Activated CD8-positive, alpha-beta memory T cell treated with anti-CD3 and anti-CD28 coated beads, Interleukin-2, amount 10 ng/mL, durations not matched to agents 7 days and 5 days (primary cell): ENCODE measurements at places on chromosomes 7 and 10. TPM values are rescaled to one million over a fixed set of nuclear protein-coding genes. Genes with fewer than 3 reads are reported as not detected.
A peak's percentile ranks its signal among the peaks of the same experiment; 100 is the strongest.

- DNase-seq = no peak
- no peaks in the 10 kb centered on the region for H3K36me3 ChIP-seq
- H3K27me3 ChIP-seq = no peaks in the 10 kb centered on the region
- no peaks in the 10 kb centered on the region for H3K4me1 ChIP-seq
- H3K4me3 ChIP-seq = no peak overlapping the region
These were observed 135.4 kb upstream of the POT1 start for GRCh38 chr7:125065001-125065400.

- H3K27ac ChIP-seq = no peak overlapping the region
- DNase-seq = no peak
- H3K36me3 ChIP-seq = peaks cover under 1% of the 10 kb centered on the region
- no peaks in the 10 kb centered on the region for H3K27me3 ChIP-seq
- peaks cover 11% of the 10 kb centered on the region for H3K4me1 ChIP-seq
These were observed 117.3 kb upstream of the ZNF438 start for GRCh38 chr10:31148951-31149350.

DNA sequence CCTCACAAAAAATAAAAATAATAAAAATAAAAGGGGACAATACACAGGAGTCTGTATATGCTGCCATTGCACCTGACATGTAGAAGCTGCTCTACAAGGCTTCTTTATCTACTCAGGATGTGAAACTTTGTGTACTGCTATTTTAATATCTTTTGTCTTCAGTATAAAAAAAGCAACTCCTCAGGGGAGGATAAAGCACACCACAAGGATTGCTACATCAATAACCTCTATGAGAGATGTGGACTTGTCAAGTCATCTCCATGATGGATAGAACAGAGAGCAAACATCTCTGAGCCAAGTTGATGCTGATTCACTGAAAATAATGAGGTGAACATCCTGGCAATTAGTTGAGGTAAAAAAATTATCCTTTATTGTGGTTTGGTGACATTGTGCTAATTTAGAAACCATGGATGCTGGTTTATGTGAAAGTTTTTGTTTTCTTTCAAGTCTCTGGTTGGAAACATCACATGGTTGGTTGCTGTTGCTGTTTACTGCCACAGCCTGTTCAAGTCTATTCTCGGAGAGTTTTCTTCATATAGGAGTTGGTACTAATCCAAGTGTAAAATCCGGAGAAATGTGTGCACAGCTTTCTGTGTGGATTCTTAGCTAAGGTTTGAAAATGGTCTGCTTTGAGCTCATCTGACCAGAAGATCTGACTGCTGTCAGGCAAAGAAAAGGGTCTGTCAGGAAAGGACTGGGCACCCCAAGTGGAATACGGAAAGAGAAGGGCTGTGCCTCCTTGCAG lies 1.5 kb upstream of the HECW1 start:
- H3K4me1 ChIP-seq = peaks cover 8% of the 10 kb centered on the region
- no peaks in the 10 kb centered on the region for H3K36me3 ChIP-seq
- peaks cover 74% of the 10 kb centered on the region for H3K27me3 ChIP-seq
- no peak overlapping the region for H3K27ac ChIP-seq
- no peak overlapping the region for H3K4me3 ChIP-seq
- DNase-seq = no peak

- H3K27ac ChIP-seq = no peak overlapping the region
- no peak for DNase-seq
- peaks cover 9% of the 10 kb centered on the region for H3K4me1 ChIP-seq
- no peaks in the 10 kb centered on the region for H3K36me3 ChIP-seq
- peaks cover 6% of the 10 kb centered on the region for H3K27me3 ChIP-seq
These were observed 11.0 kb upstream of the OR6B1 start for GRCh38 chr7:143988976-143989745.

GRCh38 chr7:110800984-110801383 lies 289.9 kb upstream of the LRRN3 start:
- DNase-seq = no peak
- H3K27me3 ChIP-seq = no peaks in the 10 kb centered on the region

- H3K27me3 ChIP-seq = peaks cover 43% of the 10 kb centered on the region
- no peak overlapping the region for H3K4me3 ChIP-seq
- H3K36me3 ChIP-seq = no peaks in the 10 kb centered on the region
- no peak overlapping the region for H3K27ac ChIP-seq
- DNase-seq = no peak
- H3K4me1 ChIP-seq = no peaks in the 10 kb centered on the region
These were observed 23.2 kb upstream of the BTRC start for GRCh38 chr10:101330631-101331225.

DNA sequence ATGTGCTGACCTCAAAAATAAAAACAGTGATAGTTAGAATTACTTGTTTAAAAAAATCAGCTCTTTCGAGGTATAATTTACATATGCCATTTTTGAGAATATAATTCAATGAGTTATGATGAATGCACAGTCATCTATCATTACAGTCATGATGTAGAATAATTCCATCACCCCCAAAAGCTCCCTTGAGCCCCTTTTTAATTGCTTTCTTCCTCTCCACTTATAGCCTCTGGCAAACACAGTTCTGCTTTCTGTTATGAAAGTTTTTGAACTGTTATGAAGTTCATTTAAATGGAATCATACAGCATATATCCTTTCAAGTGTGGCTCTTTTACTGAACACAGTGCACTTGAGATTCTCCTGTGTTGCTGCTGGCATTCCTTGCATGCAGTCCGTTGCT lies 41.4 kb downstream of the PRTFDC1 start:
- H3K27me3 ChIP-seq = no peaks in the 10 kb centered on the region
- DNase-seq = no peak
- peaks cover 21% of the 10 kb centered on the region for H3K36me3 ChIP-seq
- H3K27ac ChIP-seq = no peak overlapping the region

GRCh38 chr10:42650374-42650773 lies 12.0 kb upstream of the ZNF33B start:
- peaks cover 3% of the 10 kb centered on the region for H3K4me1 ChIP-seq
- H3K27me3 ChIP-seq = no peaks in the 10 kb centered on the region
- DNase-seq = no peak

- no peak for DNase-seq
- no peaks in the 10 kb centered on the region for H3K27me3 ChIP-seq
- H3K27ac ChIP-seq = no peak overlapping the region
- peaks cover 41% of the 10 kb centered on the region for H3K4me1 ChIP-seq
- no peak overlapping the region for H3K4me3 ChIP-seq
These were observed 61.2 kb downstream of the GSAP start for GRCh38 chr7:77354914-77355313.

GRCh38 chr7:40306596-40306995 lies 171.8 kb downstream of the SUGCT start:
- H3K4me1 ChIP-seq = peaks cover 10% of the 10 kb centered on the region
- no peaks in the 10 kb centered on the region for H3K36me3 ChIP-seq
- DNase-seq = no peak
- no peak overlapping the region for H3K4me3 ChIP-seq
- H3K27ac ChIP-seq = no peak overlapping the region

- DNase-seq = no peak
- H3K27ac ChIP-seq = no peak overlapping the region
- no peaks in the 10 kb centered on the region for H3K27me3 ChIP-seq
- no peaks in the 10 kb centered on the region for H3K36me3 ChIP-seq
These were observed 489.1 kb downstream of the SUGCT start for GRCh38 chr7:40623863-40624262.

GRCh38 chr7:92259062-92259461 lies 13.3 kb downstream of the ANKIB1 start:
- no peak for DNase-seq
- no peak overlapping the region for H3K4me3 ChIP-seq
- H3K36me3 ChIP-seq = peaks cover 32% of the 10 kb centered on the region
- no peaks in the 10 kb centered on the region for H3K27me3 ChIP-seq
- H3K27ac ChIP-seq = no peak overlapping the region

- DNase-seq = no peak
- H3K36me3 ChIP-seq = peaks cover 19% of the 10 kb centered on the region
- H3K4me3 ChIP-seq = no peak overlapping the region
- no peak overlapping the region for H3K27ac ChIP-seq
- no peaks in the 10 kb centered on the region for H3K27me3 ChIP-seq
These were observed 5.0 kb upstream of the LUC7L2 start for GRCh38 chr7:139354729-139355128.

DNA sequence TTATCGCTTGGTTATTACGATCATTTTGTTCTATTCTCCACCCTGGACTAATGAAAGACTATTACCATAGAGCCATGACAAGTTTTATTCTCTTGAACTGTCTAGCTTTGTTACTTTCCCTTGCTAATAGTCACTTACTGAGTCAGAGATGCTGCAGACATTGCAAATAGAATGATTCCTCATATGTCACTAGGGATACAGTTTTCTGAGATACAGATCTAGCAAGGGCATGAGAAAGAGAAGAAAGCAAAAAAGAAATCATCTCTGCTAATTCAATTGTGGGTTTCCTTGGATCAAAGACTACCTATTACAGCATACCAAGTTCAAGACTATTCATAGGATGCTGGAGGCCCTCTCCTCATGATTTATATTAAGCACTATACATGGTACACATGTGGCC lies 204.3 kb downstream of the MBL2 start:
- no peak overlapping the region for H3K4me3 ChIP-seq
- H3K4me1 ChIP-seq = no peaks in the 10 kb centered on the region
- H3K27ac ChIP-seq = no peak overlapping the region
- no peak for DNase-seq

- H3K27me3 ChIP-seq = no peaks in the 10 kb centered on the region
- peak within 1 kb of the TSS; percentile 93 for H3K4me3 ChIP-seq
- H3K4me1 ChIP-seq = peaks cover 38% of the 10 kb centered on the region
- H3K27ac ChIP-seq = peak within 1 kb of the TSS; percentile 98
- peak; percentile 73 for DNase-seq
- peaks cover 17% of the 10 kb centered on the region for H3K36me3 ChIP-seq
These were observed at the start of gene RAB19 for GRCh38 chr7:140403878-140404564. Gene RAB19, plus strand, starts transcription at chr7:140404058. Its CDS starts 3,589 bp downstream, at chr7:140407647.

- no peaks in the 10 kb centered on the region for H3K36me3 ChIP-seq
- no peak for DNase-seq
- H3K4me1 ChIP-seq = no peaks in the 10 kb centered on the region
- H3K4me3 ChIP-seq = no peak overlapping the region
- no peak overlapping the region for H3K27ac ChIP-seq
These were observed 225.5 kb upstream of the GNAI1 start for GRCh38 chr7:79909176-79909575.

GRCh38 chr7:28956608-28957063 lies 1.5 kb downstream of the TRIL start:
- no peak overlapping the region for H3K27ac ChIP-seq
- H3K36me3 ChIP-seq = no peaks in the 10 kb centered on the region
- peaks cover 10% of the 10 kb centered on the region for H3K4me1 ChIP-seq
- no peak overlapping the region for H3K4me3 ChIP-seq
- H3K27me3 ChIP-seq = peaks cover 77% of the 10 kb centered on the region

- H3K27me3 ChIP-seq = no peaks in the 10 kb centered on the region
- H3K4me3 ChIP-seq = no peak overlapping the region
- H3K36me3 ChIP-seq = peaks cover 1% of the 10 kb centered on the region
- H3K4me1 ChIP-seq = no peaks in the 10 kb centered on the region
- DNase-seq = no peak
These were observed 37.5 kb upstream of the PIK3CG start for GRCh38 chr7:106827626-106828025.

- H3K36me3 ChIP-seq = no peaks in the 10 kb centered on the region
- no peaks in the 10 kb centered on the region for H3K4me1 ChIP-seq
- no peak overlapping the region for H3K27ac ChIP-seq
- H3K4me3 ChIP-seq = no peak overlapping the region
- DNase-seq = no peak
These were observed 15.4 kb downstream of the NRAP start for GRCh38 chr10:113648478-113648877.

GRCh38 chr10:78770167-78771090 lies 298.3 kb upstream of the ZMIZ1 start:
- H3K27ac ChIP-seq = no peak overlapping the region
- H3K4me3 ChIP-seq = no peak overlapping the region

GRCh38 chr10:56586461-56586891 lies 225.4 kb upstream of the ZWINT start:
- H3K36me3 ChIP-seq = no peaks in the 10 kb centered on the region
- no peak overlapping the region for H3K27ac ChIP-seq
- no peaks in the 10 kb centered on the region for H3K4me1 ChIP-seq
- H3K27me3 ChIP-seq = no peaks in the 10 kb centered on the region
- no peak overlapping the region for H3K4me3 ChIP-seq

DNA sequence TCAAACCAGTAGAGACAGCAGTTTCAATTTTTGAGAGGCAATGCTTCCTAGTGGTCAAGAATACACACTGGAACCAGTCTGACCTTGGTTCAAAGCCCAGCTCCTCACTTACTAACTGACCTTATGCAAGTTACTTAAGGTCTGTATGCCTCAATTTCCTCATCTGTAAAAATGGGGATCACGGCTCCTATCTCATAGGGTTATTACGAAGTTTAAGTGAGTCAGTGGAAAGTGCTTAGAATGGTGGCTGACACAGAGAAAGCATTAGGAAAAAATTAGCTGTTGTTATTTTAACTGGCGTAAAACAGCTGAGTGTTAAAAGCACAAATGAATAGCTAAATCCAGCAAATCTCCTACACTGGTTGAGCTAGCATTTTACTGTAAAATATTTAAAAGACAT lies 162.4 kb upstream of the LAMB4 start:
- H3K36me3 ChIP-seq = no peaks in the 10 kb centered on the region
- H3K27ac ChIP-seq = no peak overlapping the region
- DNase-seq = no peak
- H3K4me1 ChIP-seq = no peaks in the 10 kb centered on the region
- H3K27me3 ChIP-seq = peaks cover 9% of the 10 kb centered on the region

DNA sequence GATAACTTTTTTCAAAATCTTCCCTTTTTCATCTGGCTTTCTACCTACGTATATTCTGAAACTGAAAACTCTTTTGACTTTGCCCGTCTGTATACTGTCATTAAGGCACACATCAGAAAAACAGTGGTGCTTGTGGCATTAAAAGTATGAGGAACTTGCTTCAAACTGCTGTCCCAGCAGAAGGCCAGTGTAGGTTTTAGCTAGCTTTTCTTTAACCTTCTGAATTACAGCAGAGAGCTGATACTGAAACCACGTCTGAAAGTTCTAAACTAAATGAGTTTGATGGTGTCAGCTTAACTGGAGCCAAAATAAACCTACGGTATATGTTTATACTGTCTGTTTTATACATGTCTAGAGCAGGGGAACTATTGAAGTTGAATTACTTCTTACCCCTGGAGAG lies 283.4 kb downstream of the TFEC start:
- no peaks in the 10 kb centered on the region for H3K36me3 ChIP-seq
- H3K27ac ChIP-seq = peak overlapping the region; percentile 53
- H3K4me3 ChIP-seq = peak overlapping the region; percentile 32
- no peak for DNase-seq

- H3K4me1 ChIP-seq = no peaks in the 10 kb centered on the region
- DNase-seq = no peak
- H3K27me3 ChIP-seq = peaks cover 6% of the 10 kb centered on the region
- no peak overlapping the region for H3K4me3 ChIP-seq
These were observed 23.1 kb upstream of the PIK3CG start for GRCh38 chr7:106841896-106842390.

Gene CADPS2
- not detected for total RNA-seq

Gene GPER1
- not detected for total RNA-seq

Gene P4HA1
- total RNA-seq = 29.8 TPM

Gene KCNH2
- total RNA-seq = not detected

Gene ZNF804B
- not detected for total RNA-seq

Gene DYNC1I1
- total RNA-seq = not detected

Gene AP1S1
- total RNA-seq = 49.9 TPM

Gene MYL10
- total RNA-seq = not detected

Gene ACSL5
- 58.1 TPM for total RNA-seq
